Dermis lymphatic vessel endothelial cell (primary cell): ENCODE measurements at places on chromosomes 3 and 15. TPM values are rescaled to one million over a fixed set of nuclear protein-coding genes. Genes with fewer than 3 reads are reported as not detected.

The ABI3BP gene
- 6.0 and 6.2 TPM in 2 replicates for total RNA-seq

The SLC12A1 gene
- not detected in 2 replicates for total RNA-seq

The ZNF385D gene
- total RNA-seq = 0.76 and 0.86 TPM in 2 replicates

The MINAR1 gene
- total RNA-seq = 0.77 and 0.87 TPM in 2 replicates

The POPDC2 gene
- 0.17 and 0.33 TPM in 2 replicates for total RNA-seq

The ECE2 gene
- total RNA-seq = not detected in 2 replicates

The CCR2 gene
- not detected in 2 replicates for total RNA-seq

The SEC61A1 gene
- total RNA-seq = 196 and 222 TPM in 2 replicates

The LINGO1 gene
- 0.09 and 0.33 TPM in 2 replicates for total RNA-seq

The SUCNR1 gene
- total RNA-seq = under 0.01 TPM in 1 of 2 replicates, not detected in the other

The TMC3 gene
- not detected in 2 replicates for total RNA-seq

The CPA3 gene
- total RNA-seq = not detected in 2 replicates

The ZIC1 gene
- total RNA-seq = not detected in 2 replicates

The DPPA2 gene
- total RNA-seq = not detected in 2 replicates

The ESYT3 gene
- not detected in 2 replicates for total RNA-seq

The LIPH gene
- total RNA-seq = under 0.01 and 0.11 TPM in 2 replicates

The ZBTB20 gene
- 11.6 and 15.4 TPM in 2 replicates for total RNA-seq

The KY gene
- not detected in 2 replicates for total RNA-seq

The CCDC191 gene
- 1.3 and 1.9 TPM in 2 replicates for total RNA-seq

The CCDC39 gene
- under 0.01 TPM in 1 of 2 replicates, not detected in the other for total RNA-seq

The CACNA2D3 gene
- not detected in 2 replicates for total RNA-seq

The HDC gene
- total RNA-seq = not detected in 2 replicates

The HYAL3 gene
- 15.0 and 19.0 TPM in 2 replicates for total RNA-seq

The NCKIPSD gene
- 3.7 and 4.3 TPM in 2 replicates for total RNA-seq

The CPN2 gene
- not detected in 2 replicates for total RNA-seq

The ARID3B gene
- 2.2 and 2.9 TPM in 2 replicates for total RNA-seq

The AMIGO3 gene
- not detected in 2 replicates for total RNA-seq

The LRRC31 gene
- total RNA-seq = not detected in 2 replicates

The ACTR8 gene
- total RNA-seq = 34.2 and 35.1 TPM in 2 replicates

The C2CD4A gene
- 1.4 and 2.3 TPM in 2 replicates for total RNA-seq

The C3orf20 gene
- total RNA-seq = under 0.01 TPM in 2 replicates

The EHHADH gene
- 4.1 and 6.6 TPM in 2 replicates for total RNA-seq

The PTX3 gene
- total RNA-seq = 199 and 213 TPM in 2 replicates

The ERC2 gene
- total RNA-seq = 0.33 and 1.7 TPM in 2 replicates

The PARP15 gene
- 0.11 and 0.17 TPM in 2 replicates for total RNA-seq

The NDUFB4 gene
- total RNA-seq = 22.9 and 24.8 TPM in 2 replicates
